ENCODE measurements at places on chromosomes 7 and 10. TPM values are rescaled to one million over a fixed set of nuclear protein-coding genes. Genes with fewer than 3 reads are reported as not detected.

CDHR3 gene
- 1.7 TPM for polyA plus RNA-seq

ADARB2 gene
- polyA plus RNA-seq: not detected

HHEX gene
- 0.90 TPM for polyA plus RNA-seq

OR2F1 gene
- not detected for polyA plus RNA-seq

ZNF365 gene
- polyA plus RNA-seq: 2.7 TPM

CNPY1 gene
- polyA plus RNA-seq: not detected
